Activated naive CD4-positive, alpha-beta T cell treated with anti-CD3 and anti-CD28 coated beads for 36 hours (primary cell): ENCODE measurements at places on chromosomes 13 and 19.

- no peak for DNase-seq
Measured at GRCh38 chr13:112132142-112132541, 65.2 kb downstream of the SOX1 start.

GRCh38 chr19:13089139-13089856 lies 13.4 kb downstream of the LYL1 start:
- peak; percentile 26 for DNase-seq

DNA sequence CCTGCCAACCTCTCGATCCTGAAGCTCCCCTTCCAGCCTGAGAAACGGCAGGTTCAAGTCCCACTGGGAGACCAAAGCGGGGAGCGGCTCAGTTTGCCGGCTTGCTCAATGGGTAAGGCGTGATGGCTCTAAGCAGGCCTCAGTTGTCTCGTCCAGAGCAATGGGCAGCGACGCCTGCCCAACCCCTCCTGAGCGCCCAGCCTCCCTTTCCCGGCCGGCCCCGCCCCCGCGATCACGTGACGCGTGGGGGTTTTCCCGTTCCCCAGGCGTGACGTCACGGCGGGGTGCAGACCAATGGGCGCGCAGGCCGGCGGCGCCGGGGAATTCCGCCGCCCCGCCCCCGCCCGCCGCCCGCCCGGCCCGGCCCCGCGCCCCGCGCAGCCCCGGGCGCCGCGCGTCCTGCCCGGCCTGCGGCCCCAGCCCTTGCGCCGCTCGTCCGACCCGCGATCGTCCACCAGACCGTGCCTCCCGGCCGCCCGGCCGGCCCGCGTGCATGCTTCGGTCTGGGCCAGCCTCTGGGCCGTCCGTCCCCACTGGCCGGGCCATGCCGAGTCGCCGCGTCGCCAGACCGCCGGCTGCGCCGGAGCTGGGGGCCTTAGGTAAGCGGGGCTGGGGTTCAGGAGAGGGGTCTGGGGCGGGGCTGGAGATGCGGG lies at the start of gene RELB:
Gene RELB (plus strand): TSS at position 378 of the 653 bp plus-strand sequence. CDS start 116 bp downstream, at position 494.
- peak; percentile 95 for DNase-seq

DNA sequence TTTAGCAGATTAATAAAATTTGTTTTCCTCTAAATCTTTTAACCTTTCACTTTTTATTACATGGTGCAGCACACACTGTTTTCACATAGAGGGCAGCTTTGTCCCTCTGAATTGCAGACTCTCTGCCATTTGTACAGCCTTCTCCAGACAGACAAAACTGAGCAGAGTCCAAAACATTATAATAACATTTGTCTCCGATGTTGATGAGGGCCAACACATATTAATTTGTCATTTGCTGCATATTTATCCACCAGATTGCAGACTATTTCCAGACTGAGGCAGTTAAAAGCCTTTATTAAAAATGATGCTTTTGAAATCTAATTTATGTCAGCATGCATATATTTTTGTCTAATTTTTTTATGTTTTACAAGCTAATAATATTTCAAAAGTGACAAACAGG lies 1251.9 kb upstream of the SLC10A2 start:
- no peak for DNase-seq

DNA sequence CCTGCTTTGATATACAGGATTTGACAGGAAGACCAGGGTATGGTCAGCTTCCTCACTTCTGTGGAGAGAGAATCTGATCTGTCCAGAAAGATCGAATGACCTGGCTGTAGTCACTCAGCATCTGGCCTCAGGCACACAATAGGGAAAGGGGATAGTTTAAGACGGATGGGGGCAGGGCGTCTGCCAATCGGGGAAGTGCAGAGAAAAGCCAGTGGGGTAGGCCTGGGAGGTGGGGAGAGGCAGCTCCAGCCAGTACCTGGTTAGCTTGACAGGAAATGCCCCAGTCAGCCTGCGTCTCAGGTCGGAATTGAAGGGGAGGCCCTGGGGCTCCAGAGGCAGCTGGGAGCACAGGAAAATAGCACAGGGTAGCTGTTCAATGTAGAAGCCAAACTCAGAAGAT lies 12.4 kb downstream of the ZNF444 start:
- DNase-seq, result peak; percentile 11

- peak; percentile 83 for DNase-seq
Measured at GRCh38 chr19:14375055-14375581, 6.1 kb upstream of the ADGRE5 start.

GRCh38 chr13:69980799-69981198 lies 126.8 kb upstream of the ATXN8OS start:
- DNase-seq, result no peak

- no peak for DNase-seq
Measured at GRCh38 chr13:51730927-51731326, 73.0 kb downstream of the DHRS12 start.

- no peak for DNase-seq
Measured at GRCh38 chr19:51224163-51224641, 678 bp upstream of the CD33 start.

DNA sequence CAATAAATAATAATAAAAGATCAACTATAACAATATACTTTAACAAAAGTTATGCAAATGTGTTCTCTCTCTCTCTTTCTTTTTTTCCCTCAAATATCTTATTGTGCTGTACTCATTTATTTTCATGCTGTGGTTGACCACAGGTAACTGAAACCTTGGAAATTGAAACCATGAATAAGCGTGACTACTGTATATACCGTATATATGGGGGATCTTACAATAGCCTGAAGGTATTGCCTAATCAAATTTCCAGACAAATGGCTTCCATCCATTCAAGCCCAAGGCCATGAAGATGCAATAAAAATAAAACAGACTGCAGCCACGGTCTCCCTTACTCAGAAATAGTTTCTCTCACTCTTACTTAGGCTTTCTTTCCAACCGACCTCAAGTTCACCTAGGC lies 98.3 kb downstream of the SLITRK6 start:
- DNase-seq, result no peak

GRCh38 chr13:60047918-60048317 lies 115.8 kb downstream of the DIAPH3 start:
- DNase-seq, result no peak

DNA sequence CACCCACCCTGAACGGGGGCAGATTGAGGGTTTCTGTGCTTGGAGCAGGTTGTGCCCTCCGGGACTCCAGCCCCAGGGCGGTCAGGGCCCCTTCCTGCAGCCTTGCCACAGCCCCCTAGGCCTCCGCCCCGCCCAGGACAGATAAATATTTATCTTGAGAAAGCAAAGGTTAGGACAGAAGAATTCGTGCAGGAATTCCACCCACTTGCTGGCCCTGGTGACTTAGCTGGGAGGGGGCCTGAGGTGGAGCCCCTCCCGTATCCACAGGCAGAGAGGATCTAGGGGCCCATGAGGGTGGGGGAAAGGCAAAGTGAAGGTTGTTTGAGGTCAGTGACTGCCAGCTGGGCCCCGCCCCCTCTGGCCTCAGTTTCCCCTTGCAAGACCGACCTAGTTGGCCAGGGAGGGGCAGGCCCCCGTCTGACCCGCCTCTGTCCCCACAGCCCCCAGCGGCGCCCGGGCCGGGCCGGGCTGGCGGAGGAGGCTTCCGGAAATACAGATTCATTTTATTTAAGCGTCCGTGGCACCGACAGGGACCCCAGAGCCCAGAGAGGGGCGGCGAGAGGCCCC lies 5.2 kb downstream of the MIDN start:
- no peak for DNase-seq

- no peak for DNase-seq
Measured at GRCh38 chr19:36267061-36267845, 52.3 kb downstream of the ZNF146 start.

- no peak for DNase-seq
Measured at GRCh38 chr19:28876609-28877123, 336.3 kb downstream of the UQCRFS1 start.

DNA sequence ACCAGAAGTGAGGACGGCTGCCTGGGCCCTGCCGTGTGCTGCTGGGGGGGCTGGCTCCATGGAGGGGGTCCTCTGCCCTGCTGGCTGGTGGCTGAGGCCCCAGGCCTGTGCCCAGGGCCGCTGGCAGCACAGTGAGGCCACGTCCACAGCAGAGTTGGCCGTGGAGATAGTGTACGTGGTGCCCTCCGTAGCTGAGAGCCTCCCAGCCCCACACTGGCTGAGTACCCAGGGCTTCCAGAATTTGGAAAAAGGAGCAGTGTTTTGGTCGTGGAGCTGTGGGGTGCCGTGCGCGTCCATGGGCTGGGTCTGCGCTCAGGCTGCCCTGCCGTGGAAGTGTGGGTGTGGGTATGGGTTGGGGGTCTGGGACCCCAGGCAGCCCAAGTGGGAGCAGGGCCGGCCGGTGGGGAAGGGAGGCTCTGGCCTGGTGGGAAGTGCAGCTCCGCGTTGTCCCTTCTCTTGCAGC lies 5.9 kb downstream of the PTBP1 start:
- DNase-seq, result no peak

GRCh38 chr13:89468081-89468480 lies 1796.9 kb downstream of the SLITRK5 start:
- DNase-seq, result no peak

DNA sequence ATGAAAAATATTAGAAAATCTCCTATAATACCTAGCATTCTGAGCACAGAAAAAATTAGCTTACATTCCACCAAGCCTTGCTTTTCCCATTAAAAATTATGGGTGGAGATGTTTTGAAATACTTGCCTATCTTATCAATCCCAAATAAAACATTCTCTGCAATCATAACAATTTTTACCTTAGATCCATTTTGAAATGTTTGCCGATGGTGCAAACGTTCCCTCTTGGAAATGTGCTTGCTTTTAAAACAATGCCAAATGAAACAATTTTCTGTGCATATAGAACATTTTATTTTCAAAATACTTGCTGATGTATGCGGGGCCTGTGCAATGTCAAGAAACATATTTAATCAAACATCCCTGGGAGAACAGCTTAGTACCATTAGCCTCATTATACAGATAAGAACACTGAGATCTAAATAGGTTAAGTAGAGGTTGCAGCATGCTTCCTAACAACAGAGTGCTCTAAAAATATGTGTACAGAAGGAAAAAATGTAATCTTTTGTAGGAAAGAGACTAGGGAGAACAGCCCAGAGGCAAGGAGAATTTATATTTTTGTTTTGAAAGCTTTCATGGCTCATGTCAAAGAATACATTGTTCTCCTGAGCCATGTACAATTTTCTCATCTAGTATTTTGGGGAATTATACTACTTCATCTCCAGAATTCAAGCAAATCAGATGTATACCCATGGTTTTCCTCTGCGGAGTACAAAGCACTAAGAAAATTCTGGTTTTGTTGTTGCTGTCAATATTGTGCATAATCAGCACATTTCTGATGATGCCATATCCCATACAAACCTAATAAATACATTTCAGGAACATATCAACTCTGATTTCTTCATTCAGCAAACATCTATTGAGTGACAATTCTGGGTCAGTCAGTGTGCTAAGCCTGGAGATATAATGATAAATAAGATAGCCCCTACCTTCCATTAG lies 25.9 kb upstream of the FNDC3A start:
- no peak for DNase-seq
